HFF-Myc (cell line): ENCODE measurements at places on chromosomes 4 and X.

GRCh38 chrX:24979081-24979480 is 36.7 kb downstream of the ARX start:
- DNase-seq, result no peak

- DNase-seq, result no peak
These were observed 34.6 kb downstream of the MAP9 start for GRCh38 chr4:155342142-155342541.

- DNase-seq, result no peak
These were observed 84.5 kb downstream of the AFF1 start for GRCh38 chr4:87019246-87019791.

DNA sequence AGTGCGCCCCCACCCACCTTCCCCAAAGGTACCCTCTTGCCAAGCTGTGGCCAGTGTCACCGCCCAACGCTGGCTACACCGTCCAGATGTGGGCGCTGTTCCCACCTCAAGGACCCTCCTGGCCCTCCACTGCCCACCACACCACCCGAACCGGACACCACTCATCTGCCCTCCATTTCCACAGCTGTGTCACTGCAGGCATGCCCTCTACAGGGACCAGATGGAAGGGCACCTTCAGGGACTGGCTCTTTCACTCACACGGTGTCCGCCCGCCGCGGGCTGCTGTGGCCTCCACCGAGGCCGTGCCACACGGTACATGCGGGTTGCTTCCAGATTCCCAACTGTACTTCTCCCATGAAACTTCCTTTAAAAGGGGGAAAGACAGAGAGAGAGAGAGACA is 87.7 kb downstream of the FAM53A start:
- DNase-seq, result no peak

DNA sequence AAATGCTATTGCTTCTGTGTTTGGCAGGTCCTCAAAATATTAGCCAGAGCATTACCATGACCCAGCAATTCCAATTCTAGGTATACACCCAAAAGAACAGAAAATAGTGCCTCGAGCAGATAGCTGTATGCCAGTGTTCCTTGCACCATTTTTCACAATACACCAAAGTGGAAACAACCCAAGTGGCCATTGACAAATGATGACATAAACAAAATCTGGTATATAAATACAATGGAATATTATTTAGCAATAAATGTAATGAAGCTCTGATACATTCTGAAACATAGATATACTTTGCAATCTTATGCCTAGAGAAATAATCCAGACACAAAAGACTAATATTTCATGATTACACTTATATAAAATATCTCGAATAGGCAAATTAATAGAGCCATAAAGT is 451.8 kb upstream of the PCDH7 start:
- no peak for DNase-seq
